CD4-positive, CD25-positive, alpha-beta regulatory T cell (primary cell): ENCODE measurements at places on chromosomes 1 and 21.

- no peak for DNase-seq
These were observed 78.0 kb downstream of the SYT2 start for GRCh38 chr1:202632241-202632640.

DNA sequence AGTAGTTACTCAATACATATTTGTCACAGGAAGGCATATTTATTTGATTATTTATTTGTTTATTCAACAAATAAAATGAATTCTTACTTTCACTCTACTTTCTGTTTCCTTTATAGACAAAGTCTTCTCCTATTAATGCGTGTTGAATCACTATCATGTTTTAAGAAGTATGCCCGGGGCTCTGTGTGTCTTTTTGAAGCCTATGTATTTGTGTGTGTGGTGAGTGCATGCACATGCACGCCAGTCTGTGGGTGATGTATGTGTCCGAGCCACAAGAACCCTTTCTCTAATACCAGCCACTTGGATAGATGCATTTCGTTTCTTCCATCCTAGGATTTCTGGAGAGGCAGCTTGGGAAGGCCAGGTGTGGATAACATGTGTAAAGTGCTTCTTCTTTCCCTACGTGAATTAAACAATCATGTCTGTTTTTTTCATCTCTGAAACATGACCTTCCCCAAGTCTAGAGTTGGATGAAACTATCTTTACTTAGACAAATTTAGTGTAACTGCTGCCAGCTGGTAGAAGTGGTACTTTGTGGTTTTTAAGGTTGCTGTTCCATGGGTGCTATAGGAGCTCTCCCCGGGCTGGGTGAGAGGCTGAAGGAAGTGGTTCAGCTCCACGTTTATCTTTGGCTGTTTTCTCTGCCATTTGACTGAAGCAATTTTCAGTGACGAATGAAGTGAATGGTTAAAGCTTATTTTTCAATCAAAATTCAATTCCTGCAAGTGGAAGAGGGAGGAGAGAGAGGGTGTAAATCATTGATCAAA lies 46.8 kb upstream of the PPM1J start:
- no peak for DNase-seq

GRCh38 chr1:33055210-33056008 lies 18.7 kb upstream of the AK2 start:
- DNase-seq = no peak

- DNase-seq = no peak
These were observed 162.3 kb downstream of the TGFB2 start for GRCh38 chr1:218507355-218508002.

- DNase-seq = no peak
These were observed 13.4 kb upstream of the SLC6A17 start for GRCh38 chr1:110136911-110137310.
